ENCODE measurements at places on chromosomes 6 and 20.

DNA sequence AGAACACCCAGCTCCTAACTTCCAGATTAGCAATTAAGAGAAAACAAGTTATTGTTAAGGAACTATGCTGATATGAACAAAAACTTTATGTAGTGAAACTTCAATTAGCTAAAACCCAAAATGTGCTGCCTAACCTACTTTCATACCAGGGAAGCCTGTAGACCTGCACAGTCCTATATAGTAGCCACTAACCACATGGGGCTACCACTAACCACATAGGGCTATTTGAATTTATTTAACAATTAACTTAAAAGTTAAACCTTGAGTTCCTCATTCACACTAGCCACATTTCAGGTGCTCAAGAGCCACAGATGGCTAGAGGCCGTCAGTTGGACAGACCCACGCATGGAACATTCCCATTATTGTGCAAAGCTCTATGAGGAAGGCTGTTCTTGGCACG, 72.4 kb upstream of the LAMP5 start:
- DNase-seq: no peak

DNA sequence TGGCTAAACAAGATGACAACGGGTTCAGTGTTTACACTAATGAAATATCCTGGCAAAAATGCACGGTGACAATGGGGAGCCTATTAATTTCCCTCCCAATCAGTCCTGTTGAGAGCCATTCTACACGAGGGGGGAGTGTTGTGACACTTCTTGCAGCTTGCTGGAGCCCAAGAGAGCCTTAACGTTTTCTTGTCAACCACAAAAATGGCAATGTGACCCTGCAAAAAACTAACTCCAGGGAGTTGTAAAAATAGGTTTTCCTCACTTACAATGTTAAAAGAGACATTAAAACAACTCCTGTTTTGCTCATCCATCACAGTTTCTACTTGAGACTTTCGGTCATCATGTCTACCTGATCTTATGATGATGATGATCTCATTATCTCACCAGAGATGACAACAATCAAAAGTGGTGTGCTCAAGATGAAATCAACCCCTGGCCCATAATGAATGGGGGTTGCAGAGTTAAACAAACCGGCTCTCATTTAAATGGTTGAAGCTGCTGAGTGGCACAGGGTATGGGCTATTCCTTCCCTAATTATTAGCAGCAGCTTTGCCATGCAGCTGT, 57.9 kb downstream of the GJA10 start:
- no peak for DNase-seq

DNA sequence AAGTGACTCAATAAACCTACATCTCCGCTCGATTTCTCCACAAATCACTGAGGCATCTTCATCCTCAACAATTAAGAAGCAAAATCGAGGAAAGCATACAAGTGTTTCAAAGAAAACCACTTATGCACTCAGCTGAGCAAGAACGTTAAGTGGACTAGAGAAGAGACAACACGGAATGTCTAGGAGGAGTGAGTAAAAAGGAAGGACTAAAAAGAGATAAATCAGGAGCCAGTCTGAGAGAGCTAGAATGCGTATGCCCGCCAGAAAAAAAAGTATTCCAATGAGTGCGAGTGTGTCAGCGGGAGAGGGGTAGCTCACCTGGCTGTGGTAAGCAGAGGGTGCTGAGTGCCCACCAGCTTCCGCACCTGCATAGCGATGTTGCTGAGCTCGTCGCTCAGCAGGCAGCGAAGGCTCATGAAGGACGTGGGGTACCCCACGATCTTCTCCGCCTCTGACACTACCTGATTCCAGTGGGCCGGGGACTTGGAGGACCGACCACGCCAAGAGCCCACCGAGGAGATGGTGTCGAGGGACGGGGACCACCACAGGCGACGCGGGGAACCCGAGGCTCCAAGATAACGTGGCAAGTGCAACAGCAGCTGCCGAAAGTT, 587 bp downstream of the PDSS2 start:
- no peak for DNase-seq

GRCh38 chr6:91433660-91434534, 847.0 kb upstream of the MAP3K7 start:
- DNase-seq: no peak

DNA sequence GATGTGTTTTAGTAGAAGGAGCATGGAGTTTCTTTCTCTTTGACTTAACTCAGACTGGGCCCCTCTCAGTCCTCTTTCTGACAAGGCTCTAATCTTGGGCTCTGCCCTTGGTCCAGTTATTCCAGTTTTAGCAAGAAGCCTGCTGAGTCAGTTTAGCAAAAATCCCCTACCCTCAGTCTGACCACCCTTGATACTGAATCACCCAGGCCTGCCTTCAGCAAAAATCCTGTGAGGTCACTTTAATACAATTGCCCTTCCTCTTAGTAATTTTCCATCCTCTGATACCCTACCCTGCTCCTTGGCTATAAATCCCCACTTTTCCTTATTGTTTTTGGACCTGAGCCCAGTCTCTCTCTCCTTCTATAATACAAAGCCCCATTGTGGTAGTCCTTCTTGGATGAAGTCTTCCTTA, 326.7 kb upstream of the NOX3 start:
- peak; percentile 92 for DNase-seq
